ENCODE measurements at places on chromosomes 6 and 20. TPM values are rescaled to one million over a fixed set of nuclear protein-coding genes. Genes with fewer than 3 reads are reported as not detected.

- DNase-seq = no peak
- peaks cover 32% of the 10 kb centered on the region for H3K4me1 ChIP-seq
- H3K27me3 ChIP-seq = no peaks in the 10 kb centered on the region
- H3K36me3 ChIP-seq = peaks cover 45% of the 10 kb centered on the region
These were observed 14.0 kb upstream of the GSTA4 start for GRCh38 chr6:53009056-53009455.

GRCh38 chr20:36299459-36299858, 6.7 kb upstream of the DLGAP4 start:
- DNase-seq = no peak
- no peaks in the 10 kb centered on the region for H3K36me3 ChIP-seq
- H3K4me1 ChIP-seq = no peaks in the 10 kb centered on the region
- H3K27ac ChIP-seq = no peak overlapping the region

DNA sequence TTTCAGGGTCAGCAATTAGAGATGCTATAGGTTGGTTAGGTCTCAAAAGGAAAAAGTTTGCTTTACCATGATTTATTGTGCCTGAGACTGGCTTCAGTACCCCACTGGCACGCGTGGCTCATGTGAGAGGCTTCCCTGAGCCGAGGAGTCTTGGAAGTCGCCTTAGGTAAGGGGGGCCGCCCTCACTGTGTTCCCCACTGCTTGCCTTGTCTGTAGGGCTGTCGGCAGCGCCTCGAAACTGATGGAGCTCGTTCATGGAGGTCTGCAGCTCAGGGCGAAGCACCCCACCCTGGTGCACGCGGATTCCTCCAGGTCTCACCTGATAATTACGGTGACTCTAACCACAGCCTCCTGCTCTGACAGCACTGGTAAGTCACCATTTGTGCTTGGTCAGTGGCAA, 39.2 kb downstream of the FRMD1 start:
- H3K27me3 ChIP-seq = peaks cover 5% of the 10 kb centered on the region
- no peak overlapping the region for H3K27ac ChIP-seq
- H3K36me3 ChIP-seq = no peaks in the 10 kb centered on the region

DNA sequence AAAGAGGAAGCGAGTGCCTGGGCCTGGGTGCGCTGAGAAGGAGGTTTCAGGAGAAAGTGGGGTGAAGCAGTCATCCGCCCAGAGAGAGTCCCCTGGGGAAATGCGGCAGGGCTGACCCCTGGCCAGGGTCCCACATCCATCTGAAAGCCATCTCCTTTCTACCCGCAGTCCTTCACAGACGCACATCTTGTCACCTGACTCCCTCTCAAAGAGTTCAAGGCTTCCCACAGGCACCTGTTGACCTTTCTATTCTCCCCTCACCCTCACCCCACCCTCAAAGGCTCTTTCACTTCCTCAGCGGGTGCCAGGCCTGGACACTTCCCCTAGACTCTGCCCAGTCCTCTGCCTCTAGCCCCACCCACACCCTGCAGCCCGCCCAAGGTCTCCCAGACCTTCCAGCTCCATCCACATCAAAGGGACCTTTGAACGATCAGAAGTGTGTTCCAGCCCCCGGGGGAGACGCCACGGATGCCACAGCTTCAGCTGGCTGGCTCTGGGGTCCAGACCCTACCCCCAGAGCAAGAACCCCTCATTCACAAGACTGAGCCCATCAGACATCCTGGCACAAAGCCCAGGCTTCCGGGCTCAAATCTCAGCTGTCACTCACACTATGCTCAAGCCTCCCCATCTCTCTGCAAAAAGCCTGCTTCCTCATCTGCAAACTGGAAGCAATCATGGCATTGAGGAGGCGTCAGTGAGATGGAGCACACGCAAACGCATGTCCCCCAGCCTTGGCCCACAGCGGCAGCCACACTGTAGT, 2.1 kb downstream of the CTSZ start:
- DNase-seq = no peak
- H3K27me3 ChIP-seq = no peaks in the 10 kb centered on the region
- peak overlapping the region; percentile 87 for H3K4me3 ChIP-seq

DNA sequence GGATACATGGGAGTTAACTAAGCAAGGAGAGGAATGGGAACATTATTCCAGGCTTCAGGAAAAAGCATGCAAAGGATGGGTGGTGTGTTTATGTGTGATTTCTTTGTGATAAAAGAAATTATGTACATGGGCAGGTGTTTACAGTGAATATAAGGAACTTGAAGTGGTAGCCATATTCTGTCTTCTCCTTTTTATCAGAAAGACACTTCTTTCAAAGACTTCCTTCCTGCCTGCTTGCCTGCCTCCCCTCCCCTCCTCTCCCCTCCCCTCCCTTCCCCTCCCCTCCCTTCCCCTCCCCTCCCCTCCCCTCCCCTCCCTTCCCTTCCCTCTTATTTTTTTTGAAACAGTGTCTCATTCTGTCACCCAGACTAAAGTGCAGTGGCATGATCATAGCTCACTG, 14.4 kb downstream of the CYB5R4 start:
- H3K4me1 ChIP-seq = peaks cover 20% of the 10 kb centered on the region
- no peak overlapping the region for H3K4me3 ChIP-seq
- no peak overlapping the region for H3K27ac ChIP-seq
- DNase-seq = no peak
- no peaks in the 10 kb centered on the region for H3K36me3 ChIP-seq

- peaks cover 25% of the 10 kb centered on the region for H3K4me1 ChIP-seq
- H3K27me3 ChIP-seq = no peaks in the 10 kb centered on the region
- no peak for DNase-seq
- no peak overlapping the region for H3K27ac ChIP-seq
- H3K4me3 ChIP-seq = no peak overlapping the region
These were observed 77.0 kb downstream of the FAM120B start for GRCh38 chr6:170383466-170384035.

DNA sequence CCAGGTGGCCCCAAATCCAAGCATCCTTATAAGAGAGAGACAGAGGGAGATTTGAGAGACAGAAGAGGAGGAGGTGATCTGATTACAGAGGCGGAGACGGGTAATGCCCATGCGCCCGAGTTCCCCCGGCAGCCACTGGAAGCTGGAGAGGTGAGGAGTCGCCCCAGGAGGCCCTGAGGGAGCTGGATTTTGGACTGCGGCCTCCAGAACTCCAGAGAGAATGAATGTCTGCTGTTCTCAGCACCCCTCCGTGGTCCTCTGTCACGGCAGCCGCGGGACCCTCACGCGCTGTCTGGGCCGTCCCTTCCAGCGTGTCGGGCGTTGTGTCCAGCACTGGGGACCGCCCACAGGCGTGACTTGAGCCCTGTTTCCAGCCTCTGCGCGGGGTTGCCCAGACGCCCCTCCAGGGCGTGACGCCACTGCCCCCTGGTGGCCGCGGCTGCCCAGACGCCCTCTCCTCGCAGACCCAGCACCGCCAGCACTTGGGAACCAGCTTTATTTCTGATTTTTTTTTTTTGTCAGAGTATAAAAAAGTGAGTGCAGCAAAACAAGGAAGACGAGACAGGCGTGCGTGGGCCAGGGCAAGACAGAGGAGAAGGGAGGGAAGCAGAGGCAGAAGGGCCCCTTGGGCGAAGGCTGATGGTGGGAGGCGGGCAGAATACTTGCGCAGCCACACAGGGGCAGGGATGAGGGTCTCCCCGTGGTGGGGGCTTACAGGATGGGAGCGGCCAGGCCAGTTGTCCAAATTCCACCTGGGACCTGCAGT, 4.1 kb upstream of the ZNF512B start:
- no peaks in the 10 kb centered on the region for H3K36me3 ChIP-seq
- H3K27ac ChIP-seq = peak overlapping the region; percentile 20
- DNase-seq = peak; percentile 72
- peak overlapping the region; percentile 65 for H3K4me3 ChIP-seq

GRCh38 chr6:5695260-5696245, 311.2 kb downstream of the NRN1 start:
- H3K4me1 ChIP-seq = peaks cover 30% of the 10 kb centered on the region
- peak overlapping the region; percentile 82 for H3K27ac ChIP-seq
- H3K27me3 ChIP-seq = peaks cover 3% of the 10 kb centered on the region
- DNase-seq = peak; percentile 80
- H3K4me3 ChIP-seq = peak overlapping the region; percentile 69

DNA sequence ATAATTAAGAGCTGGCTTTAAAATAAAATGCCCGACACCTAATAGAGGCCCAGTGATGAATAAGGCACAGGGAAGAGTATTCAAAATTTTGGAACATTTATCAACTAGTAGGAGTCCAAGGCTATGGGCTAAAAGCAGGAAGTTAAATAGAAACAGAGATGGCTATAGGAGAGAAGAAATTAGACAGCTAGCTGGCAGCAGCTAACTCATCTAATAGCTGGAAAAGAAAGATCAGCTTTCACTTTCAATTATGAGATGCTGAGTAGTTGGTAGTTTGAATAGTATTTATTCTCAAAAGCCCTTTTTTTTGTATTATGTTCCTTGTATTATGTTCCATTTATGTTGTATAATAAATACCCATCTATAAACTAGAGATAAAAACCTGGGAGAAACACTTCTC, 215.7 kb downstream of the SLC35F1 start:
- DNase-seq = no peak
- no peaks in the 10 kb centered on the region for H3K27me3 ChIP-seq
- no peaks in the 10 kb centered on the region for H3K4me1 ChIP-seq

DNA sequence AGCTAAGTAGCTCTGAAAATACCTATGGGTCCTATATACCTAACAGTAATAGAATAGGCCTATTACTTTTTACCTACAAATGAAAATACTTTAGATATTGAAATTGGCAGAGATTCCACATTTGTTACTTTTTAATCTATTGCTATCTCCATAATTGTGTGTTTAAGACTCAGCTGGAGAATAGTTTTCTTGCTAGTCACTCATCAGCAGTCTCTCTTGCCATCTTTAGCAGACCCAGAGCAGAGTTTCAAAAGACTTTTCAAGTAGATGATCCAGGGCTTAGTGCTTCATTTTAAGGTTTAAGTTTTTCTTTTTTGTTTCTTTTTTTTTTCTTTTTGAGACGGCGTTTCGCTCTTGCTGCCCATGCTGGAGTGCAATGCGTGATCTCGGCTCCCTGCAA, 12.9 kb downstream of the ANKS1A start:
- peaks cover 13% of the 10 kb centered on the region for H3K4me1 ChIP-seq
- H3K36me3 ChIP-seq = peaks cover 6% of the 10 kb centered on the region
- no peak overlapping the region for H3K4me3 ChIP-seq
- DNase-seq = peak; percentile 48

DNA sequence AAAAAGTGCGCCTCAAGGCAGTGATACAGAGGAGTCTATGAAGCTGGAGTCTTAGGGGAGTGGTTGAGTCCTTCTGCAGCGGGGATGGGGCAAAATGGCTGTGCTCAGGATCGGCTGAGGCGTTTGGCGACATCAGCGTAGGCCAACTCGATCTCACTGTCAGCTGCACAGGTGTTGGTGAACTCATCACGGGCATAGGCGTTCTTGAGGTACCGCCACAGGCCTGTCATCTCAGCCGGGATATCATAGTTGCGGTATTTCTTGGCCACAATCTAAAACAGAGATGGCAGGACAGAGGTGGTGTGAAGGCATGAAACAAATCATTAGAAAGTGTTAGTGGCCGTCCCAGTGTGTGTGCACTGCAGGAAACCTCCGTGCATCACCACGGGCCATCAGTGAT, 112.7 kb downstream of the CLIC5 start:
- H3K36me3 ChIP-seq = no peaks in the 10 kb centered on the region
- peaks cover 9% of the 10 kb centered on the region for H3K4me1 ChIP-seq
- no peak overlapping the region for H3K4me3 ChIP-seq
- no peak overlapping the region for H3K27ac ChIP-seq
- H3K27me3 ChIP-seq = peaks cover 25% of the 10 kb centered on the region

DNA sequence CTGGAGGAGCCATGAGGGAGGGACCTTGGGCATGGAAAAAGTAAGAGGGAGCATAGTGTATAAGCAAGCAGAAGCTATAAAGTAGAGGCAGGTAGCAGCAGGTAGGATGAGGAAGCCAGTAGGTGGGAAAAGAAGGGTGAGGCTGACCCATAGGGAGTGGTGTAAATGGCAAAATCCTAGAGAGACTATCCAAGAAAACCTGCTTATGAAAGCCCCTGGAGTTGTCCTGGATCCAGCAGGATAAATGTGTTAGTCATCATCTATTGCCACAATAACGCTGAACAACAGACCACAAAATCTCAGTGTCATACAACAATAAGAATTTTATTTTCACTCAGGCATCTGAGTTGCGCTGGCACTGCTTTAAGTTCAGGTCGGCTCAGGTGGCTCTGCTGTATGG, 30.2 kb downstream of the CHD6 start:
- H3K36me3 ChIP-seq = peaks cover 22% of the 10 kb centered on the region
- H3K4me3 ChIP-seq = no peak overlapping the region
- no peaks in the 10 kb centered on the region for H3K27me3 ChIP-seq

DNA sequence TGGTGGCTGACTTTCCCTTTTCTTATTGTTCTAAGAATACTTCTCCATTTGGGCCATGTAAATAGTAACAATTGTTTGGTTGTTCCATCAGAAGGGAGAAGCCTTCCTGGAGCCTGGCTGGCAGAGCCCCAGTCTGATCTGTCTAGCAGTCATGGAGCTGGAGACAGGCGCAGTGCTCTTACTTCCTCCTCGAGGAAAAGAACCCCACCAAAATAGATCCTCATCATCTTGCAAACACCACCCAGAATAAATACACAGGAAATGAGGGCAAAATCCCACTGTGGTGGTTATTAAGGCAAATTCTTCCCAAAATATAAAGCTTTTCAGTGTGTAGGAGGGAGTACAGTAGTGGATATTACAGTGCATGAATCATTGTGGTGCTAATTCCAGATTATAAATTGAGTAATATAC, 195.1 kb upstream of the SGK1 start:
- peak overlapping the region; percentile 62 for H3K27ac ChIP-seq
- no peaks in the 10 kb centered on the region for H3K27me3 ChIP-seq
- DNase-seq = no peak
- no peaks in the 10 kb centered on the region for H3K36me3 ChIP-seq
- peaks cover 57% of the 10 kb centered on the region for H3K4me1 ChIP-seq

DNA sequence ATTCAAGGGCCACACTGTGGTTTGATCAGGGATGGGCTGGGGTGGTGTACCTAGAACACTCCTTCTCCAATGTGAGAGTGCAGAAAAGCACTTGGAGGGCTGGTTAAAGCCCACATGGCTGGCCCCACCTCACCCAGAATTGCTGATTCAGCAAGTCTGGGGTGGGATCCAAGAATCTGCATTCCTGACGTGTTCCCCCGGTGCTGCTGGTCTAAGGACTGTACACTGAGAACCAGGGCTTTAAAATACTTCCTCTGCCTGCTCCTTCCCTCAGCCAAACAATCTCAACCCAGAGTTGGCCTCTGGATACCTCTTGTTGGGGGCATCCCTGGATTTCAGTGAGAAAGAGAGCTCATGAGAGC, 13.4 kb upstream of the OCSTAMP start:
- H3K4me3 ChIP-seq = no peak overlapping the region
- H3K4me1 ChIP-seq = no peaks in the 10 kb centered on the region
- H3K27me3 ChIP-seq = peaks cover 3% of the 10 kb centered on the region
- H3K27ac ChIP-seq = no peak overlapping the region

Gene SLC35D3
- total RNA-seq = not detected

Gene NKX2-2
- total RNA-seq = 0.63 TPM

Gene LY6G5C
- total RNA-seq = 3.0 TPM

Gene SCUBE3
- 71.6 TPM for total RNA-seq

Gene PRPF6
- 73.2 TPM for total RNA-seq

Gene BIRC7
- not detected for total RNA-seq

Gene SOBP
- total RNA-seq = 0.15 TPM

Gene IL17F
- total RNA-seq = not detected

Gene PRL
- total RNA-seq = not detected

Gene HS3ST5
- total RNA-seq = not detected

Gene MCCD1
- not detected for total RNA-seq

Gene MUCL3
- not detected for total RNA-seq
